Stimulated activated CD8-positive, alpha-beta memory T cell treated with anti-CD3 and anti-CD28 coated beads, Interleukin-7, amount 100 ng/mL, for 48 hours (primary cell): ENCODE measurements at places on chromosomes 7 and 10.

DNA sequence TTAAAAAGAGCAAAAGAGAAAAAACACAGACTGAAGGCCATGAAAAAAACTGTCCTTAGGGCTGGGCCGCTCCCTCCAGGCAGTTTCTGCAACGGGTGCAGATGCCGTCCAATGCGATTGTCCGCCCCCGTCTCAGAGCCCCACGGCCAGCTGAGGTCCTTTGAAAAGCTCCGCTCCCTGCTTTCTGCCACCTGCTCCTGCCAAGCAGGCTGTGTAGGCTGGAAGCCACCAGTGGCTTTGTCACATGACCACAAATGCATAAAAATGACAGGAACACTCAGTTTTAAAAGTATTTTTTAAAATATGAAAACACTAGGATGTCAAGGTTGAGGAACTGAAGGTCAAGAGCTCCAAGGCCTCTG is 71.7 kb downstream of the AMZ1 start:
- DNase-seq: no peak

- DNase-seq: no peak
Measured at GRCh38 chr7:50621973-50622490, 56.8 kb upstream of the DDC start.

- DNase-seq: no peak
Measured at GRCh38 chr7:150769768-150770167, 30.4 kb downstream of the TMEM176B start.

GRCh38 chr7:155785536-155785935 is 26.7 kb downstream of the SHH start:
- DNase-seq: no peak

GRCh38 chr10:66926841-66927240 is 1.0 kb downstream of the LRRTM3 start:
- no peak for DNase-seq

DNA sequence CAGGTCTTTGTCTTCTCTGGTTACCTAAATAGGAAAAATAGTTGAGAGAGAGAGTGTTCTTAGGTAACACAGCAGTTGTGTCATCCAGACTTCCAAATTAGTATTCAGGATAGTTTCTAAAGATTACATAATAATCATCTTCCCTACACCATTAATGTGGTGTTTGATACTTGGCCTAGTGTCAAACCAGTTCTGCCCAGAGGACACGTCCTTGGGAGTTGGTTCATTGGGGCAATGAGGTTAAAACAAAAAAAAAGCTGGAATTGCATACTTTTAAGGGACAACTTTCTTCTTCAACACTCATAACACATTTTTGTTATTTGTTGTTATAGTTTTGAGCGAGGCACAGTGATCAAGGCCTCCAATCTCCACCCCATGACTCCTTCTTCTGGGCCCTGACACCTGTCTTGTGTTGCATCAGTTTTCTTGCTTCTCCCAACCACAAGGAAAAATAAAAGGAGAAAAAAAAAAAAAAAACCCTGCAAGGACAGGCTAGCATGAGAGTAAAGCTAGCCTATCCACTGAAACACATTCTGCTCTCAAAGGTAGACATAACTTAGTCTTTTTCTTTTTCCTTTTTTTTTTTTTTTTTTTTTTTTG is 28.8 kb downstream of the STN1 start:
- DNase-seq: no peak

- DNase-seq: no peak
Measured at GRCh38 chr10:112092519-112092918, 91.0 kb downstream of the GPAM start.

GRCh38 chr7:5422396-5423305 is 983 bp downstream of the TNRC18 start:
- DNase-seq: no peak

GRCh38 chr7:27300421-27300820 is 57.8 kb downstream of the EVX1 start:
- DNase-seq: no peak

GRCh38 chr7:48053736-48054135 is 18.4 kb downstream of the C7orf57 start:
- no peak for DNase-seq

DNA sequence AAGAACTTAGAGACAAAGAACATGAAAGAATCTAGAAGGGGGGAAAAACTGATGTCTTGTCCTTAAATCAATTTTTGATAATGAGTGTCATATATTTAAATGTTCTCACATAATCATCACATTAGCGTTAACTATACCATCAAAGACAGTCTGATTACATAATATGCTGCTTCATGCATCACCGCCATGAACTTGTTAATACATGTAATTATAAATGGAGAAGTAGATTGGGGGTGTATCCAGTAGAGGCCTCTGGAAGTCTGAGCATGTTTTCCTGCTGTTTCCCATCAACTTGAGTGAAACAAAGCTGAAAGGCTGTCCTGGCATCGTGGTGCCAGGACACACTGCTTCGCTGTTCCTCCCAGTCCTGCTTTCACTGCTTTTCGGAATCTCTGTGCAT is 48.2 kb downstream of the PRLHR start:
- DNase-seq: no peak

- no peak for DNase-seq
Measured at GRCh38 chr10:102779680-102780526, 36.2 kb downstream of the WBP1L start.

- DNase-seq: no peak
Measured at GRCh38 chr7:36966039-36966438, 241.7 kb upstream of the AOAH start.

DNA sequence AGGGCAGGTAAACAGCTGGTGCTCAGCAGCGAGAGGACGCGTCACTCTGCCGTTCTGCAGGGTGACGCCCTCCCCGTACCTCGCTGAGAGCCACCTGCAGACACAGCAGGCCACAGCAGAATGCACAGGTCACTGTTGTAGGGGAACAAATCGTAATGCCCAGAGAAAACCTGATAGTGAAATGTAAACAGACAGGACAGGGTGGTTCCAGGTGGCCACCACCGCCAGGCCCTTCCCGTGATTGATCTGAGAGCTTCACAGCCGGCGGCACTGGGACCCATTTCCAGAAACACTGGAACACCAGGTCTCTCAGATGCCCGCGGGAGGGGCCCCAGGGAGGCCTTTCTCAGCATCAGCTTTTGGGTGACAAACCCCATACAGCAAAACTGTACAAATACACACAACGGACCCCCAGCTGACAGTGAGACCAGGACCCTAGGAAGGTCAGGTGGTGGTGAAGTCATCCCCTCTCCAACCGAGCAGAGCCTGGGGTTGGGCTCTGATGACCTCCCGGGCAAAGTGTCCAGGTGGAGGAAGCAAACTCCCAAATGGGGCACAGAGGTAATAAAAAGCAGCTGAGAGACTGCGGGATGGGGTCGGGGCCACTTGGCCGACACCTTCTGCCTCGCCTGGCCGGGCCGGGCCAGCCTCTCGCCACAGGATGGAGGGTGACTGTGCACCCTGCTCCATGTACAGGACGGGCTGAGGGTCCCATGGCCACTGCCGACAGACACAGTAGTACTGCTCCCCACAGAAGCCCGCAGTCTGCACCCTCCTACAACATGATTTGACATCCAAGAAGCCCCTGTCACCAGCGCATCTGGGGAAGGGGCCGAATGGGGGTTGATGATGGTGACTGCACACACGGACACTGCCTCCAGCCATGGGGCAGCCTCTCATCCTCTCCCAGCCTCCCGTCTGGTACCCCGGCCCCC is 4.6 kb downstream of the BHLHA15 start:
- DNase-seq: no peak

DNA sequence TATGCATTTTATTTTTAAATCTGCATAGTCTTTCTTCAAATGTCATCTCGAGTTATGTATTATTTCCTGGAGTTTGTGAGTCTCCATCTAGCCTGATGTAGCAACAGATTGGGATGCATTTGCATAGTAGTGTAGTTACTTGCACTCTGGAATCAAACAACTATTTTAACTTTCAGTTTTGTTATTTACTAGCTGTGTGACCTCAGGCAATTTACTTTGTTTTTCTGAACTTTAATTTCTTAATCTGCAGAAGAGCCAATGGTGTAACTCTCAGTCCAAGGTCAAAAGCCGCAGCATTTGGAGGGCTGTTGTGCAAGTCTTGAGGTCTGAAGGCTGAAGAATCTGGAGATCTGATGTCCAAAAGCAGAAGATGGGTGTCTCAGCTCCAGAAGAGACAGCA is 175.8 kb upstream of the SORCS1 start:
- no peak for DNase-seq

DNA sequence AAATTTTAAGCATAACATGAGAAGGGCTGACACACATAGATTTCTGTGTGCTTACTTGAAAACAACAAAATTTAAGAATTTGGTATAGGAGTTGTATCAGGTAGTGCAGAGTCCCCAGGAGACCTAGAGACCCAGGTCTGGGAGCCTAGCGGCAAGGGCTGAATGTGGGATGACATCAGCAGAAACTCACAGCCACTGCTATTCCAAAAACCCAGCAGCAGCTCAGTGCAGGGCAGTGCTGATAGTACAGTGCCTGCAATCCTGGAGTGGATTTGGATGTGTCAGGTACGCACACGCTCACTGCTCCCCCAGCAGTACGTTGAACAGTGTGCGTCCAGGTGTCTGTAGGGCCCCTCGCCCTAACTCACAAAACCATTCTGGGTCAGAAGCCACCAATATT is 87.1 kb downstream of the EGFR start:
- DNase-seq: no peak

DNA sequence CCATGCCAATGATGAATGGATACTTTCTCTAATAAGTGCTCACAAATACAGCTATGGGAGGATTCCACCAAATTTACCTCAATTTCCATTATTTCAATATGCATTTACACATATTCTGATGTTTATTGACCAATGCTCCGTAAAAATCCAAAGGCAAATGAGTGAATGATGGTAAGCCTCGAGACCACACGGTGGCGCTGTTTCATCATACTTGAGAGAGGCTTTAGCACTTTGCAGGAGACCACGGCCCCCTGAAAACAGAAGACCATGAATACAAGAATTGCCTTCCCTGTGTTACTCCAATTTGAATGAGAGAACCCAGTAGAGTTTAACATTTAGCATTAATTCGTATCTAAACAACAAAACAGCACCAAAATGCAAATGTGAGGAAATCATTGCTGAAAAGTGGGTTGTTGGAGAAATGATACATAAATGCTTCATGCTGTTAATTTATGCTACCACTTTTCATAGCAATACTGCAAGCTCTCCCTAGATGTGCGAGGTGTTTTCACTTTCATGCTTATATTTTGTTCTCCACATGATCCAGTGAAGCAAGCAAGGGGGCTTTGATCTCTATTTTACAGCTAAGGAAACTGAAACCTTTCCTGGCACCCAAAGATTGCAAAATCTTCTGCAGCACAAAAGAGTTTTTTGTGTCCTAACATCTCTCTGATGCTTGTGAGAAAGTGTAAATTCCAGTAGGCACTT is 35.4 kb downstream of the TRIL start:
- DNase-seq: peak; percentile 13

GRCh38 chr10:33204031-33204430 is 130.4 kb downstream of the NRP1 start:
- DNase-seq: no peak

DNA sequence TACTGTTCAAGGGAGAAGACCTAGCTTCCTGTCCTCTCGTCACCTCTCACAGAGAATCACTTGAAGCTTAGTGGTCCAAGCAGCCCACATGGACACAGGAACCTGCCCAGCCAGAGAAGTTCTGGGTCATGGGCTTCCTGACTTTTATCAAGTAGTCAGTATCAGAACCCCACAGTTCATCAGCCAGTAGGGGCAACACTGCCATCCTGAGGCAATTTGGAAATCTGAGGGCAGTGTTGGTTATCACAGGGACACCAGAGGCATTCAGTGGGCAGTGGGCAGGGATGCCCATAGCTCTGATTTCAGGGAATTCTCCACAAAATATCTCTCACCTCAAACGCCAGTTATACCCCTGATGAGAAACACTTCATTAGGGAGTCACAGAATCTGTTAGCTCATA is 22.5 kb upstream of the MGAM2 start:
- DNase-seq: no peak

DNA sequence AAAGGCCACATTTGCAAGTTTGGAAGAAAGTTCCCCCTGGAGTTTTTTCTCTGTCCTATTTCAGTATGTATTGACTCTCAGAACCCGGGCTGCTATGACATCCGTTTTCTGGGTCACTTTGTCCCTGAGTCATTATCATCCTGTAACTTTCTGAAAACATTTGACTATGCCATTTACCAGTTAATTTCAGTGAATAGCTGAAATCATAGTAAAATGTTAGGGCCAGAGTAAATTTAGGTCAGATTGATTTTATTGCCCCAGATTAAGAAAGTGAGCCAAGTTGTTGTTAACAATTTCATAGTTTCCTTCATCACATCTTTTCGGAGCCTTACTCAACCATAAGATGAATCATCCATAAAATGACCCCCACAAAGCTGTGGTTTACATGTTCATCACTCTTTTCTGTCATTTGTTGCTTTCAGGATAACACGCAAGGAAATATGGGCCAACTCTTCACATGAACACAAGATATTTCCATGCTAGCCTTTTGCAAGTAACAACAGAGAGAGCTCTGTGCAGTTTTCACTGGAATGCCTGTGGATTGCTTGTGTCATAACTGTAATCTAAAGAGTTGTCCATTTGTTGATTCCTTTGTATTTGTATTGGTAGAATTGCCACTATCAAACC is 3.9 kb upstream of the MACC1 start:
- DNase-seq: no peak

DNA sequence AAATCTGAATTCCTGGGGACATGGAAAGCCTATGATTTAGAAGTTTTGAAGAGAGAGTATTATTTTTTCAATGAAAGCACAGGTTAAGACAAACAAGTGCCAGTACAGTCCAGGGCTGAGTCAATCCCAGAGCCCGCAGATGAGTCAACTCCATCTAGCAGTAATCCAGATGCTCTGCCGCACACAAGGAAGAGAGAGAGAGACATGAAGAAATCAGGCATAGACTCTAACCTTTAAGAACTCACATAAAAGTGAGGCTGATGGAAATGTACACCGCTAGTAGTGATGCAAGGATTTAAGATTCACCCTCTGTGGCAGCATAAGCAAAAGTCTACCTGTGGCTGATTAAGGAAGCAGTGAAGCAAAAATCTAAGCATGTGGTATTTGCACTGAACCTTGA is 651.5 kb downstream of the TNS3 start:
- DNase-seq: no peak

GRCh38 chr10:2077231-2077630 is 339.9 kb upstream of the ADARB2 start:
- DNase-seq: no peak

GRCh38 chr7:601036-601594 is 81.5 kb upstream of the PDGFA start:
- no peak for DNase-seq

DNA sequence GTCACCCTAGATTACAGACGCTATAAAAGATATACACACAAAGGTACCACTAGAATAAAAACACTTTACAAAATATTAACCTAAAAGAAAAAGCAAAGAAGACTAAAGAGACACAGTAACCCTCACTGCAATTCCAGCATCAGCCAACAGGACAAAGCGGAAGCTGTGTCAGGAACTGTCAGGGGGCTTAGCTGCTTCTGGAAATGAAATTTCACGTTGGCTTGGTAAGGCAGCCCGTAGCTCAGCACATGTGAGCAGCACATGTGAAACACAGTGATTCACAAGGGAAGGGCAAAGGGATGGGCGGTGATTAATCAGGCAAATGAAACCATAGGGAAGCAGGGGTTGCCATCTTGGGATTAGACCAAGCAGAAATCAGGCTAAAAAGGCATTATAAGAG is 195.4 kb downstream of the MGMT start:
- no peak for DNase-seq
